Tibial nerve (tissue), 4 donors: ENCODE measurements at places on chromosomes 13 and 19.
A peak's percentile ranks its signal among the peaks of the same experiment; 100 is the strongest.

GRCh38 chr19:4811328-4812131 is 20.0 kb downstream of the TICAM1 start:
- DNase-seq: peak; percentile 91

DNA sequence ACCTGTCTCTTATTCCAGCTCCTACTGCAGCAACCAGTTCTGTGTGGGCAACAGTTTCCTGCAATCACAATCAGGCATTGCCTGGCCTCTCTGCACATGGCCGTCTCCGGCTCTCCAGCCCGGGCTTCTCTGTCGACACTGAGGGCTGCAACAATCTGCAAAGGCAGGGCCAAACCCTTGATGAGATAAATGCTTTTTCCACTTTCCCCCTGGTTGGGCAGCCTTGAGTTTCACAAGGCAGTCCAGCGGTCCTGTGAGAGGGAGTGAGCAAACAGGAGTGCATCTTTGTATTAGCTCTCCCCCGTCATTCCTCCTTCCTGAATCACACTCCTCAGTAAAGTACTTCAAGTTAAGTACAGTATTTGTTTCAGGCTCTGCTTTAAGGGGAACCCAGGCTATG is 40.7 kb upstream of the VWA8 start:
- DNase-seq: no peak

GRCh38 chr13:49098198-49098597 is 121.9 kb upstream of the MLNR start:
- DNase-seq: no peak

DNA sequence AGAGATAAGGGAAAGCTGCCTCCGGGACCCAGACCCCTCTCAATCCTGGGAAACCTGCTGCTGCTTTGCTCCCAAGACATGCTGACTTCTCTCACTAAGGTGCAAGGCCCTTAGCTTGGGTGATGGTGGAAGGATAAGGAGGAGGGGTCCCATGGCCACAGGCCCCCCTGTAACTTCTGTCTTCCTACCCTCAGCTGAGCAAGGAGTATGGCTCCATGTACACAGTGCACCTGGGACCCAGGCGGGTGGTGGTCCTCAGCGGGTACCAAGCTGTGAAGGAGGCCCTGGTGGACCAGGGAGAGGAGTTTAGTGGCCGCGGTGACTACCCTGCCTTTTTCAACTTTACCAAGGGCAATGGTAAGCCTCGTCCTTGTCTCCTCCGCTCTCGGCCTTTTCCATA is 2.0 kb downstream of the CYP2F1 start:
- no peak for DNase-seq
